Glutamatergic neuron (in vitro differentiated cells): ENCODE measurements at places on chromosomes 7 and 10.
A peak's percentile ranks its signal among the peaks of the same experiment; 100 is the strongest.

GRCh38 chr7:83936056-83936708 lies 258.4 kb downstream of the SEMA3A start:
- no peaks in the 10 kb centered on the region for H3K36me3 ChIP-seq
- no peaks in the 10 kb centered on the region for H3K27me3 ChIP-seq
- no peak overlapping the region for H3K4me3 ChIP-seq

- no peaks in the 10 kb centered on the region for H3K4me1 ChIP-seq
- no peak overlapping the region for H3K4me3 ChIP-seq
- no peak for DNase-seq
- no peaks in the 10 kb centered on the region for H3K36me3 ChIP-seq
- H3K27ac ChIP-seq, result no peak overlapping the region
- peaks cover 1% of the 10 kb centered on the region for H3K27me3 ChIP-seq
Observed at GRCh38 chr10:74381291-74381853, 230.4 kb downstream of the ADK start.

DNA sequence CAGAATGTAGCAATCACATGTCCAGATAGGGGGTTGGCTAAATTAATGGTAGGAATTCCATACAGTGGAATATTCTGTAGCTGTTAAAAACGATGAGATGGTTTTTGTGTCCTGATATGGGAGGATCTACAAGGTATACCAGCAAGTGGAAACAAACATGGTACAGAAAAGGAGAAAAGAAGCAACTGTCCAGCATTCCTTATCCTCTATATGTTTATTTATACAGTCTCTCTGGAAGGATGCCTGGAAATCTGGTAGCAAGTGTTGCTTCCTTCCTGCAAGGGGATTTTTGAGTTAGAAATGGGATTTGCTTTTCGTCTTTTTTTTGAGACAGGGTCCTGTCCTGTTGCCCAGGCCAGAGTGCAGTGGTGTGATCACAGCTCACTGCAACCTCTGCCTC lies 19.3 kb downstream of the IL15RA start:
- H3K36me3 ChIP-seq, result no peaks in the 10 kb centered on the region
- no peak overlapping the region for H3K27ac ChIP-seq

DNA sequence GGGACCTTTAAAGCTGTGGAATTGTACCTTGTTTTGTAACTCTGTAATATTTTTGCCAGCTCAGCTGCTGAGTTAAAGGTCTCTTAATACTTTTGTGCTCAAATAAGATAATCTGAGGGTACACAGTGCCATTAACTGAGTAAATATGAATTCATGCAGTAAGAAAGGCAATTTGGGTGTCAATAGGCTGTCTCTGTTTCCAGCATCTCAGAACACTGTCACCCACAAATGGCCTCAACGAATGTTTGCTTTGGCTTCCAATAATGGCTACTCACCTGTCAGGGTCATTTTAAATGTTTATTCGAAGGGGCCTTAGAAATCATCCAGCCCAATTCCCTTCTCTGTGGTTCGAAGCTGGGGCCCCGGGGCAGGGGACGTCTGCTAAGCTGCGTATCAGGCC lies 225.4 kb downstream of the ZMYND11 start:
- no peak overlapping the region for H3K27ac ChIP-seq
- peaks cover 12% of the 10 kb centered on the region for H3K36me3 ChIP-seq
- H3K4me1 ChIP-seq, result peaks cover 30% of the 10 kb centered on the region
- no peak overlapping the region for H3K4me3 ChIP-seq
- no peak for DNase-seq

DNA sequence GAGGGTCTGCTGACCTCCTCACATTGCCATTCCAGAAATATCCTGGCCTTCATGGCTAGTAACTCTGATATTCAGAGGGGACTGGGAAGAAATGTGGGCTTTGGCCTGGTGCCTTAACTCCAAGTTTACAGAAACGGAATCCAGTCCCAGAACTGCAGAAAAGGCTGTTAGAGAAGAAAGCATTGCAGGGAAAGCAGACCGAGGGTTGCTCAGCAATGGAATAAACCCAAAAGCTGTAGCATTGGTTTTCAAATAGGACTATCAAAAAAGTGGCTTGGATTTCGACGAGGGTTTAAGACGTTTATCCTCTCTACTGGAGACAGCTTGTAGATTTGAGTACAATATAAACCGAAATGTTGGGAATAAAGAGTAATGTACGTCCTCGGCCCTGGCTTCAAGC lies 425.8 kb upstream of the FOXK1 start:
- peaks cover 12% of the 10 kb centered on the region for H3K4me1 ChIP-seq
- H3K36me3 ChIP-seq, result peaks cover 35% of the 10 kb centered on the region
- no peak for DNase-seq

DNA sequence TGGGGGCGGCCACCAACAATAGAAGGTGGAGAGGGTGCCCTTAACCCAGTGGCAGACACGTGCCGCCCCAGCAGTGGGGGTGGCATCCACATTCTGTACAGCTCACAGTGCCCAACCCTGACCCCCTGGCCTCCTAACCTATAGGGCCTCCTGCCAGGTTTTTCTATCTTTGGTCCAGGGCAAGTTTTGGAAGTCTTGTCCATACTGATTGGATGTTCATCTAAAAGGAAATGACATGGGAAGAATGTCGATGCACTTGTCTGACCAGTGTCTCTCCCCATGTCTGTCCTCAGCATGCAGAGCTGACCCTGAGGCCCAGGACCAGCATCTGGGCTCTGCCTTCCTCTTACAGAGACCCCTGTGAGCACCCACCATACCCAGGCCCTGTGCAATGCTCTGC lies 32.3 kb upstream of the ANTXRL start:
- peaks cover 7% of the 10 kb centered on the region for H3K27me3 ChIP-seq
- no peaks in the 10 kb centered on the region for H3K36me3 ChIP-seq
- no peak overlapping the region for H3K4me3 ChIP-seq
- no peak for DNase-seq

- H3K36me3 ChIP-seq, result no peaks in the 10 kb centered on the region
- DNase-seq, result no peak
- H3K4me3 ChIP-seq, result no peak overlapping the region
- H3K27ac ChIP-seq, result no peak overlapping the region
Observed at GRCh38 chr10:3813986-3814837, 29.2 kb upstream of the KLF6 start.

GRCh38 chr7:114151777-114152176 lies 233.0 kb upstream of the PPP1R3A start:
- no peaks in the 10 kb centered on the region for H3K27me3 ChIP-seq
- peaks cover 18% of the 10 kb centered on the region for H3K4me1 ChIP-seq
- no peak for DNase-seq
- no peak overlapping the region for H3K4me3 ChIP-seq
- no peaks in the 10 kb centered on the region for H3K36me3 ChIP-seq
- H3K27ac ChIP-seq, result no peak overlapping the region

GRCh38 chr10:70810967-70811366 lies 4.8 kb upstream of the SGPL1 start:
- no peaks in the 10 kb centered on the region for H3K27me3 ChIP-seq
- no peak overlapping the region for H3K27ac ChIP-seq
- no peak for DNase-seq
- H3K4me1 ChIP-seq, result no peaks in the 10 kb centered on the region

DNA sequence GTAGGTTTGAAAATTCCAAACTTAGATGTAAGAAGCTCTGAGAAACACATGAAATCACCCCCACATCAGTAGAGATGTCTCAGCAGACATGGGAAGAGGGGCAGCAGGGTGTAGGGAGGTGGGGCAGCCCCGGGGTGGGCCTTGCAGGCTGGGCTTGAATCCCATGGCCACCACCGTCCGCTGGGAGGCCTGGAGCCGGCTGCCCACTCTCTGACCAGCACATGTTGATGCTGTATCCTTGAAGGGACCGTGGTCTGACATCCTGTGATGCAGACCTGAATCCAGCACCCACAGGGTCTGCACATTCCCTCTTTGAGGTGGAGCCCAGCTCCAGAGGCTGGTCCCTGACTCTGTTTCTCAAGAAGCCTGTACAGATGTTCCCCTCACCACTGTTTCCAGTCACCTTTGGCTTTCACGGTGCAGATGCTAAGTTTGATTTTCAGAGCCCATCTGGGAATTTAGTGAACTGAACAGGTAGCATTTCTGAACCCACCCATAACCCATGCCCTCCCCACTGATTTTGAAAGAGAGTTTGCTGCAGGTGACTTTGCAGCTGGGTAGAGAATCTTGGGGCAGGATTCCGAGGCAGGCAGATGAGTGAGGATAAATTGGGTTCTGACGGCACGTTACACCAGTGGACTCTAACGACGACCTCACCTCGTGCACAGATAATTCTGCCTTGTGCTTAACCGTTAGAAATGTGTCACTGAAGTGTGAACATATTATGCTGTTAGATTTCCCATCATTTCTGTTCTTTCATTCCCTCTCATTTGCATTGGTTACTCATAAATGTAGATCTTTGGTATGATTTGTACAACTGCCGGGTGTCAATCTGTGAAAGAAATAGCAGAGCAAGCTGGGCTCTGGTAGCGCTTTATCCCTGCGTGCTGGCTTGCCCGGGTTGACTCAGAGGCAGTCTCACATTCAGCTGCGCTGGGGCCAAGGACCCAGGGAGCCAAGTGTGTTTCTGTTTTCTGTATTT lies 45.7 kb downstream of the IKZF1 start:
- no peaks in the 10 kb centered on the region for H3K36me3 ChIP-seq
- no peaks in the 10 kb centered on the region for H3K27me3 ChIP-seq
- H3K27ac ChIP-seq, result no peak overlapping the region

GRCh38 chr10:36766415-36766810 lies 359.0 kb upstream of the ANKRD30A start:
- no peak overlapping the region for H3K27ac ChIP-seq
- DNase-seq, result no peak
- H3K27me3 ChIP-seq, result no peaks in the 10 kb centered on the region
- no peaks in the 10 kb centered on the region for H3K36me3 ChIP-seq
- no peaks in the 10 kb centered on the region for H3K4me1 ChIP-seq

- DNase-seq, result no peak
- no peaks in the 10 kb centered on the region for H3K36me3 ChIP-seq
- H3K27me3 ChIP-seq, result peaks cover 13% of the 10 kb centered on the region
Observed at GRCh38 chr7:78765943-78766729, 687.3 kb downstream of the MAGI2 start.

DNA sequence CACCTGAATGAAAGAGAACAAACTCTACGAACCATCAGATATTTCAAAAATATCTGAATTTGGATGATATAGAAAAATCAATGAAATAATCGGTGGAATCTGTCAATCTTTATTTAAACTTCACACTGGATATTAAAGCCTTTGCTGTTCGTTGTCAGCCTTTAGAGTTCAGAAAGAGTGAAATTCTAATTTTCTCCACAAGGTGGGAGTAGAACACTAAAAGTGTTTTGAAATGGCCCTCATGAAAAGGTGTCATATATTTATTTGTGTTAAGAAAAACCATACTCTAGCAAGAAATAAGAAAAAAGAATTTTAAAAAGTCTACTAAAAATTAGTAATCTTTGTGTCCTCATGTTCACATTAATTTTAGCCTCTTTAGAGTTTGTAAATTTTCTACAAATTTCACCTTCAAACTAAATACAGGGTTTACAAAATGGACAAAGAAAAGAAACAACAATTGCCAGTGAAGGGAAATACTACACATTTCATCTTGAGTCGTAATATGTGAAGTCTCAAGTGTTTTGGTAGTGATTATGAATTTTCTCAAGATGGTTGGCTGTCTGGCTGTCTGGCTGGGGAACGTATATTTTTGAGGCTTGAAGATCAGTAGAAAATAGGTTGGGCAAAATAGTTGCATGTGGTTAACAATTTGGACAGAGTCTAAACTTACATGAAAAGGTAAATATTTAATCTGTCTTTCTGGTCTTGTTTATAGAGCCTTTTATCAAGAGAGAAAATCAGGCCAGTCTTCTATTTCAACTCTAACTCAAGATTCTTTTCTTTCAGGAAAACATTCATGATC lies 43.7 kb downstream of the DNAJB9 start:
- H3K27ac ChIP-seq, result no peak overlapping the region
- peaks cover 13% of the 10 kb centered on the region for H3K4me1 ChIP-seq
- H3K4me3 ChIP-seq, result no peak overlapping the region
- no peaks in the 10 kb centered on the region for H3K36me3 ChIP-seq

DNA sequence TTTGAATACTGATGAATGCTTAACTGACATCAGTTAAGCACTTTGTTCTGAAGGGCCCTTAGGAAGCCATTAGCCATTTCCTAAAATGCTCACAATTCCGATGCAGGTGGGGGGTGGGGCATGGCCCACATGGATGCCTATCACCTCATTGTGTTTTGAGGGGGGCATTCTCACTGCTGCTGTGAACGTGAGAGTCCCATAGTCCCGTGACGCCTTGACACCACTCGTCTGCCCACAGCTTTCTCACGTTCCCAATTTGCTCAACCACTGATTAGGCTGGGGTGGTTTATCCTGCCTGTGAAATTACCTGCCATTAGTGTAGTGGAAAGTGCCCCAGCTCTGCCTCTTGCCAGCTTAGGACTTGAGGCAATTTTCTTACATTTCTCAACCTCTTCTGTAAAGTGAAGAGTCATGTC lies 31.9 kb downstream of the DUSP5 start:
- H3K4me1 ChIP-seq, result peaks cover 2% of the 10 kb centered on the region
- H3K36me3 ChIP-seq, result no peaks in the 10 kb centered on the region
- no peak for DNase-seq
- H3K4me3 ChIP-seq, result peak overlapping the region; percentile 25

DNA sequence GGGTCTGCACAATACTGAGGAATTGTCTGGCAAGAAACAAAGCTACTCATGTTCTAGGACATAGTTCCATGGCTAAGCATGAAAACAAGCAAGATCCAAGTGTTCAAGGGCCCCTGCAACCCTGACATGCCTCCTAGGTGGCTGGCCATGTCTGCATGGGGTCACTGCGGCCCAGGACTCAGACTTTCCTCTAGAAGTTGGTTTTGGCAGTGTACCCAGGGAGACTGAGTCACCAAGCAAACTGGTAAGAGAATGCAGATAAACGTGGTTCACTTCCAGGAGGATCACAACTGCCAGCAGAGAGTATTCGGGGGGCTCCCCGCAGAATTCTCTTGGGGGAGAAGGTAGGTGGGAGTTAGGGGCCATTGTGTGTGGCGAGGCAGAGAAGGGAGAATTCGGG lies 7.4 kb upstream of the PFKFB3 start:
- H3K4me1 ChIP-seq, result peaks cover 39% of the 10 kb centered on the region
- H3K27ac ChIP-seq, result no peak overlapping the region
- no peak for DNase-seq
- peaks cover 8% of the 10 kb centered on the region for H3K27me3 ChIP-seq
- peaks cover 6% of the 10 kb centered on the region for H3K36me3 ChIP-seq
- no peak overlapping the region for H3K4me3 ChIP-seq

- no peaks in the 10 kb centered on the region for H3K4me1 ChIP-seq
- no peak overlapping the region for H3K27ac ChIP-seq
- H3K27me3 ChIP-seq, result peaks cover 5% of the 10 kb centered on the region
- no peak for DNase-seq
Observed at GRCh38 chr10:71783917-71784678, 10.8 kb upstream of the VSIR start.

DNA sequence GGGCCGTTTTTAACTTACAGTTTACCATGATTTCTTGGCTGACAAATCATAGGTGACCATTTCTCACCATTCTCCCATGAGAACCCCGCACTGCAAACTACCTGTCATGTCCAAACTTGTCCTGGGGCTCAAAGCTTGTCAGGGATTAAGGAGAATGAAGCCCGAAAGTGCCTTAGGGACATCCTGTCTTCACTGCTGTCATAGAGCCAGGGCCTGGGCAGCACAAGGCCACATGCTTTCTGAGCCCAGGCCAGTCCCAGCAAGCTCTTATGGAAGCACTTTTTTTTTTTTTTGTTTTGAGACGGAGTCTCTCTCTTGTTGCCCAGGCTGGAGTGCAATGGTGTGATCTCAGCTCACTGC lies 33.9 kb downstream of the CCM2 start:
- H3K4me3 ChIP-seq, result no peak overlapping the region
- DNase-seq, result no peak
- peaks cover 6% of the 10 kb centered on the region for H3K27me3 ChIP-seq
- H3K27ac ChIP-seq, result peak overlapping the region; percentile 86
- H3K36me3 ChIP-seq, result peaks cover 4% of the 10 kb centered on the region

GRCh38 chr7:38656968-38657367 lies 25.8 kb upstream of the AMPH start:
- no peak for DNase-seq
- H3K27ac ChIP-seq, result no peak overlapping the region
- H3K36me3 ChIP-seq, result peaks cover 3% of the 10 kb centered on the region
- no peaks in the 10 kb centered on the region for H3K27me3 ChIP-seq
- H3K4me3 ChIP-seq, result no peak overlapping the region
